ENCODE measurements at places on chromosomes 3 and 15.

DNA sequence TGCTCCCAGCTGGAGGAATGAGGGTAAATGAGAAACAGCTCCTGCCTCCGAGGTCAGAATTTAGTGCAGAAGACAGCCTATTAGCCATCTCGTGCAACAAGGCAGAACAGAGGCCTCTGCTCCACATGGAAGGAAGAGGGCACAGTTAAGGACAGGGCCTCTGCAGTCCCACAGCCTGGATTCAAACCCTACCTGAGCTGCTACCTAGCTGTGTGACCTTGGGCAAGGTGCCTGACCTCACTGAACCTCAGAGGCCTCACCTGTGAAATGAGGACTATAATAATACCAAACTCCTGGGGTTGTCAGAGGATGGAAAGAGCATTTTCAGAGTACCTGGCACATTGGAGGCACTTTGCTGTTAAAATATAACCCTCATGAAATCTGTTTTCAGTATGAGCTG is 285.7 kb upstream of the CTNNB1 start:
- DNase-seq: no peak

DNA sequence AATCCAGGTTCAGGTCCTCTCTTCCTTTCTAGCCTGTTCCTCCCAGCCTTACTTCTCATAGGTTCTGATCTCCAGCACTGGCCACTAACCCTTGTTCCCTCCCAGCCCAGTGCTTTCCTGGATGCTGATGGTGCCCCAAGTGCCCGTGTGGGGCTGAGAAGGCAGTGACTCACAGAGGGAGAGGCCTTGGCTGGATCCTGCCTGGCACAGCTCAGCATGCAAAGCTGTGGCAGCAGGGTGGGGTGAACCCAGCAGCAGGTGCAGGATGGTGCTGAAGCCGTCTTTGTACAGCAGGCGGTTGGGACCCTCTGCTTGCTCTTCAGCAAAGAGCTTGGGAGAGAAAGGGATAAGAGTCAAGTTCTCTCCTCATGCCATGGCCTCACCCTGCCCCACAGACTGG is 7.6 kb downstream of the LPCAT4 start:
- DNase-seq: no peak

DNA sequence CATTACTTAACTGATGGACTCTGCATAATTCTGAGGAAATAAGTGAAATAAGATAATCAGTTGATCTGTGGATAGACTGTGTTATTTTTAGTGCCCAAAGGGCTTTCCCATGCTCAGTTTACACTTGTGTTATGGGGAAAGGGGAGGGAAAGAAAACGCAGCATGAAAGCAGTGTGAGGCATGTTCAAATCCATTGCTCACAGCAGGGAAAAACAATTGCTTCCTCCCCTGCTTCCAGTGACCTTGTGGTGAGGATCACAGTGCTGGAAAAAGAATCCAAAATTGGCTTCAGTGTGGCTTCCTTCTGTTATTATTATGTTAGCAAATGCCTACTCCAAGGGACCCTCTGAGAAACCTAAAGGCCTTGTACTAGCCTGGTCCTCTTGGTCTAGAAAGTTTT is 285.1 kb upstream of the CDIN1 start:
- no peak for DNase-seq

- DNase-seq: no peak
Observed at GRCh38 chr15:38168467-38169070, 84.1 kb upstream of the SPRED1 start.

DNA sequence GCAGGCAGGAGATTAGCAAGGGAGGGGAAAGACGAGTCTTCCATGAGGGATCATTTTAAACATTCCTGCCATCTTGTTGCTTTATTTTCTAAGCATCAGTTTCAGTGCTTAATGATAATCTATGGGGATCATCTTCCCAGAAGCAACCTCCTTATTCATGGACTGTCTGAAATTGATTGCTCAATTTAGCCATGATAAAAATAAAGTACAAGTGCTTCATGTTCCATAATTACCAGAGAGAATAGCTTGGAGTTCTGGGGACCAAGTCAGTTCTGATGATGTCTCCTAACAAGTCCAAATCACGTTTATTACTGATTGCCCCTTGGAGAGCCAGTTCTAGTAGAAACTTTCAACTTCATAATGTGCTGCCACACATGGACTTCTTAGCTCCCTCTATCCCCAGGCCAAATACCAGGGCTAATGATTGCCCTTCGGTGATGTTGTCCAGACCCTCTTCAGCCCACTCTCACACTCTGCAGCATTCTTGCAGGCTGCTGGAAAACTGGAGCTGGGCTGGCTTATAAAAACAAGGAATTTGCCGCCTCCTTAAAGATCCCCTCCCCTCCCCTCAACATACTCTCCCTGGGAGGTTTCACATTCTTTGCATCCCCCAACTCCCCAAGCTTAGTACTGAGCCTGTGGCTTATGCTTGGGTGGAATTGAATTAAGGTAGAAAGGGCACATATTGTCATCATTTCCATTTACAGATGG is 222.1 kb upstream of the ADAMTS9 start:
- DNase-seq: no peak

GRCh38 chr3:107206141-107206540 is 171.1 kb upstream of the CCDC54 start:
- DNase-seq: no peak

DNA sequence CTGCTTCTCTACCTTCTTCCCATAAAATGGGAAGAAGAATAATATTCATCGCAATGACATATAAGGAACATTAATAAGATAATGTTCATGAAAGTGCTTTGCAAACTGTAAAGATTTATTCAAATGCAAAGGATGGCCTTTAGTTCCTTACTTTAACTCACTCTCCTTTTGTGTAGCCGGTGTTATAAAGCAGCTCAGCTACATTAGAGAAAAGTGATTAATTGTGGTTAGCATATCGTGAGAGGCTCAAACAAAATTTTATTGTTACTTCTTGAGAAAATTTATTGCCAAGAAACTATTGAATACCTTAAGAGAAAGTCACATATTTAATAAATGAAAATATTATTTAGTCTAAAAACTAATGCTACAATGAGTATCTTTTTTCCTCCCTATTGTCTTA is 250.7 kb upstream of the NR2E3 start:
- DNase-seq: no peak

DNA sequence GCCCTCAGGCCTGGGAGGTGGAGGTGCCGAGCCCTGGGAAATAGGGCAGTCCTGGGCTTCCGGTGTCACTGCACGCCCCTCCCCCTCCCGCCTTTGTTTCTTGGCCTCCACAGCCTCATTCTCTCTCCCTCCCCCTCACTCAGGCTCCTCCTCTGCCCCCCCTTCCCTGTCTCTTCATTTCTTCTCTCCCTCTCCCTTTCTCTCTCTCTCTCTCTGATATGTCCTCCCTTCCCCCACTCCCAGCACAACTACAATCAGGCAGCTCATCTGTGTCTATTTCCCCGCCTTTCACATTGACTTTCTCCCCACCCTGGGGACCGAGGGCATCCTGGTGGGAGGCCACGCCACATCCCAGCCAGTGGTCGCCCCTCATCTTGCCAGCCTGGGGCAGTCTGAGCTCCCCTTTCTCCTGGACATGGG is 40.2 kb downstream of the IDH2 start:
- peak; percentile 62 for DNase-seq

GRCh38 chr15:33112541-33113105 is 81.9 kb downstream of the FMN1 start:
- no peak for DNase-seq

DNA sequence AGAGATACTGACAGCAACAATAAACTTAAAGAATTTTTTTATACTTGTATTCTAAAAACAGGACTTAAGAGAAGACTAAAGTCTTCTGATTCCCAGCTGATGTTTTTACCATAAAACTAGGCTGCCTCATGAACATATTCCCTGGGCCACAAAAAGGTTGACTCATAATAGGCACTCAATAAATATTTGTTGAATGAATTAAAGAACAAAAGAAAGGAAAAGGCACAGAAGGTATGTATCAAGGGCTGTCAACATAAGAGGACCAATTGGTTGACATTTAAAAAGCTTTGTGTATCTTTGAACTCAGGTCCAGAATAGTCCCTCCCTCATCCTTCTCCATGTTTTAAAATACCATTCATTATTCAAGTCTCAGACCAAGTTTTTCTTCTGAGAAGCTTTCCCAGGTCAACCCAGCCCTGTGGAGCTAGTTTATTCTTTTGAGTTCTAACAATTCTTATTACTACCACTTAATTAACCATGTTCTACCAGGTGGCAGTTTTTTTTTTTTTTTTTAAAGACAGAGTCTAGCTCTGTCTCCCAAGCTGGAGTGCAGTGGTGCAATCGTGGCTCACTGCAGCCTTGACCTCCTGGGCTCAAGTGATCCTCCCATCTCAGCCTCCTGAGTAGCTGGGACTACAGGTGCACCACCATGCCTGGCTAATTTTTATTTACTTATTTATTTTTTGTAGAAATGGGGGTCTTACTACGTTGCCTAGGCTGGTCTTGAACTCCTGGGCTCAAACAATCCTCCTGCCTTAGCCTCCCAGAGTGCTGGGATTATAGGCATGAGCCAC is 17.5 kb upstream of the ARHGEF3 start:
- no peak for DNase-seq

GRCh38 chr3:56753206-56753820 is 48.4 kb downstream of the ARHGEF3 start:
- DNase-seq: peak; percentile 16

- DNase-seq: no peak
Observed at GRCh38 chr3:72273615-72274014, 488.7 kb upstream of the PROK2 start.

GRCh38 chr3:32374788-32375595 is 16.7 kb upstream of the CMTM7 start:
- DNase-seq: peak; percentile 49

- DNase-seq: no peak
Observed at GRCh38 chr15:62509395-62509958, 344.4 kb upstream of the C2CD4B start.

- DNase-seq: no peak
Observed at GRCh38 chr3:105791919-105792786, 76.7 kb downstream of the CBLB start.

- DNase-seq: no peak
Observed at GRCh38 chr15:83293201-83293600, 8.7 kb upstream of the BNC1 start.

DNA sequence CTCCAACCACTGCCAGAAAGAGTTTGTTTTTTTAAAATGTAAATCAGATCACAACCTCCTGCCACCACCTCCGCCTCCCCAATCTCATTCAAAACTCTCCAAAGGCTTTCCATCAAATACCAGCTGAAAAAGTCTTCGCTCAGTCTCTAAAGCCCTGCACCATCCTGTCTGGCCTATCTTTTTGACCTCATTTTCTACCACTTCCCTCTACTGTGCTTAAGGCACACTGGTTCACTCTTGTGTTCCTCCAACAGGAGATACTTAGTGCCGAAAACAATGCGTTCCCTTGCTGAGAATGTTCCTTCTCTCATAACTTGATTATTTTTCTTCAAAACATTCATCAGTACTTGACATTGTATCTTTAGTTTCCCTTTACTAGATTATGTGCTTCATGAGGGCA is 3.5 kb downstream of the BTBD1 start:
- DNase-seq: no peak

- DNase-seq: no peak
Observed at GRCh38 chr3:149391960-149392359, 14.5 kb upstream of the TM4SF1 start.

DNA sequence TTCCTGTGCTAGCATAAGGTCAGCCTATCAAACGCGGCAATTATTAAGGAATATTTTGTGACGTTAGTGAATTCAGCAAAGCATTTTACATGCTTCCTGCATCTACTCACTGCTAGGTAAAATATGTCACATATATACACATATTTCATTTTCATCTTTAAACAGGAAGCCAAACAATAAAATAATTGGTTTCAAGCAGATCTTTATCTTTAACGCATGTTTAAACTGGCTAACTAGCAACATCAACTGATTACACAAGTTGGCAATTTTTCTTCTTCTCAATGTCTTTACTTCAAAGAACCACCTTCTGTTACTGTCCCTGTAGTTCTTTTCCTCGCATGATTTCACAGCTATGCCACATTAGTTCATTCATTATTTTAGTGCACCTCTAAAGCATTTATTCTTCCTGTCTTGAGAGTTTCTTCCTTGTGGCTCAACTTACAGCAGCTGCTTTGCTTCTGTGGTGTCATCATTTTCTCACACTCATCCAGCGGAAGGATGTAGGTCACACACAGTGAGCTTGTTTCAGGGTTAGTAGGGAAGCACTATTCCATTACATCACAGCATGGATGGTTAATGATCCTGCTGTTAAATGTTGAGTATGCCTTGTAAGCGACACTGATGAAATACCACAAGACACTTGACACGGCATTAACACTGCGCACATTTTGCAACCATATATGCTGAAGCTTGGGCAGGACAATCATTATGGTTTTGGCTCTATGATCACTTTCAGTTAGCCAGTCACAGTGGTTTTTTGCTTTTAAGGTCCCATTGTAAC is 2.3 kb upstream of the BCHE start:
- no peak for DNase-seq

DNA sequence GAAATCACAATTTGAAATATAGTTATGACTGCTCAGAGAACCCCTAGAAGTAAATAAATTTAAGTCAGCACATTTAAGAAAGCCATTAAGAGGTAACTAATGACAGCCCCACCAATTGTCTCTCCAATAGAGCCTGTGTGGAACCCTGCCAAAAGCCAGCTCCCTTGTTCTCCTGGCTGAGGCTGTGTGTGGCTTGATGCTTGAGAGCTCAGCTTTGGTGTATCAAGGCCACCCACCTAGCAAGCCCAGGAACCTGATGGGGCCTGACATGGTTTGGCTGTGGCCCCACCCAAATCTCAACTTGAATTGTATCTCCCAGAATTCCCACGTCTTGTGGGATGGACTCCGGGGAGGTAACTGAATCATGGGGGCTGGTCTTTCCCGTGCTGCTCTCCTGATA is 106.9 kb downstream of the LRRN1 start:
- DNase-seq: no peak

DNA sequence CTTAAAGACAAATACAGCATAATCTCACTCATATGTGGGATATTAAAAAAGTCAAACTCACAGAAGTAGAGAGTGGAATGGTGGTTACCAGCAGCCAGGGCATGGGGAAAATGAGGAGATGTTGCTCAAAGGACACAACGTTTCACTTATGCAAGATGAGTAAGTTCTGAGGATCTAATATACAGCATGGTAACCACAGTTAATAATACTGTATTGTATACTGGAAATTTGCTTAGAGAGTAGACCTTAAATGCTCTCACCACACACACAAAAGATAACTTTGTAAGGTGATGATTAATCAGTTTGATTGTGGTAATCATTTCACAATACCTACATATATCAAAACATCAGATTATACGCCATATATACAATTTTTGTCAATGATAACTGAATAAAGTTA is 60.0 kb downstream of the MYH15 start:
- DNase-seq: no peak

- no peak for DNase-seq
Observed at GRCh38 chr3:101501783-101502182, 11.2 kb downstream of the SENP7 start.

- peak; percentile 23 for DNase-seq
Observed at GRCh38 chr15:70140543-70141375, 43.0 kb upstream of the TLE3 start.

Measured in stimulated activated CD4-positive, alpha-beta T cell treated with anti-CD3 and anti-CD28 coated beads, Interleukin-2, amount 100 ng/mL, for 24 hours (primary cell).